ENCODE measurements at places on chromosomes 6 and 20.

- no peaks in the 10 kb centered on the region for H3K27me3 ChIP-seq
- DNase-seq = no peak
- H3K27ac ChIP-seq = no peak overlapping the region
- no peak overlapping the region for H3K4me3 ChIP-seq
- no peaks in the 10 kb centered on the region for H3K4me1 ChIP-seq
- H3K36me3 ChIP-seq = no peaks in the 10 kb centered on the region
Observed at GRCh38 chr6:72689107-72689954, 67.5 kb downstream of the KCNQ5 start.

DNA sequence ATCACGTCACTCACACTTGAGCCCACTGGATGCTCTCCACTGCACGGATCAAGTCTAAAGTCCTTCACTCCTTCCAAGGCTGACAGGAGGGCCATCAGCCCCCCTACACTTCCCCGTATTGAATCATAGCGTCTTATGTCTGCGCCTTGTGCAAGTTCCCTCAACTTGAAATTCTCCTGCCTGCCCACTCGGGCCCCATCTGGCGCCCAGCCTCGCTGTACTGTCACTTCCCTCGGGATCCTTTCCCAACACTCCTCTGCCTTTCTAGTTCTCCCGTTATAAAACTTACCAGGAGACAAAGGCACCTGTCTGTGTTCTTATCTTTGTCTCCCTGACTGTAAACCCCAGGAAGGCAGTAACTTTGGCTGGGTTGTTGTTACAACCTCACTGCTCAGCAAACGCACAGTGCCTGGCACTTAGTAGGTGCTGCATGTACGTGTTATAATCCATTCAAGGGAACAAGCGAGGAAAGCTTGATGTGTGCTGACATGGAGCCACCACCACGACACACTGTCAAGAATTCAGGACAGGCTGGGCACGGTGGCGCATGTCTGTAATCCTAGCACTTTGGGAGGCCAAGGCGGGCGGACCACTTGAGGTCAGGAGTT is 33.8 kb upstream of the ZFAND3 start:
- H3K27me3 ChIP-seq = peaks cover 11% of the 10 kb centered on the region
- H3K27ac ChIP-seq = no peak overlapping the region
- peaks cover 13% of the 10 kb centered on the region for H3K4me1 ChIP-seq
- no peak for DNase-seq
- H3K4me3 ChIP-seq = no peak overlapping the region

GRCh38 chr6:117711369-117711768 is 36.1 kb downstream of the NUS1 start:
- peaks cover 2% of the 10 kb centered on the region for H3K36me3 ChIP-seq
- no peaks in the 10 kb centered on the region for H3K27me3 ChIP-seq
- no peak overlapping the region for H3K4me3 ChIP-seq
- H3K4me1 ChIP-seq = no peaks in the 10 kb centered on the region

DNA sequence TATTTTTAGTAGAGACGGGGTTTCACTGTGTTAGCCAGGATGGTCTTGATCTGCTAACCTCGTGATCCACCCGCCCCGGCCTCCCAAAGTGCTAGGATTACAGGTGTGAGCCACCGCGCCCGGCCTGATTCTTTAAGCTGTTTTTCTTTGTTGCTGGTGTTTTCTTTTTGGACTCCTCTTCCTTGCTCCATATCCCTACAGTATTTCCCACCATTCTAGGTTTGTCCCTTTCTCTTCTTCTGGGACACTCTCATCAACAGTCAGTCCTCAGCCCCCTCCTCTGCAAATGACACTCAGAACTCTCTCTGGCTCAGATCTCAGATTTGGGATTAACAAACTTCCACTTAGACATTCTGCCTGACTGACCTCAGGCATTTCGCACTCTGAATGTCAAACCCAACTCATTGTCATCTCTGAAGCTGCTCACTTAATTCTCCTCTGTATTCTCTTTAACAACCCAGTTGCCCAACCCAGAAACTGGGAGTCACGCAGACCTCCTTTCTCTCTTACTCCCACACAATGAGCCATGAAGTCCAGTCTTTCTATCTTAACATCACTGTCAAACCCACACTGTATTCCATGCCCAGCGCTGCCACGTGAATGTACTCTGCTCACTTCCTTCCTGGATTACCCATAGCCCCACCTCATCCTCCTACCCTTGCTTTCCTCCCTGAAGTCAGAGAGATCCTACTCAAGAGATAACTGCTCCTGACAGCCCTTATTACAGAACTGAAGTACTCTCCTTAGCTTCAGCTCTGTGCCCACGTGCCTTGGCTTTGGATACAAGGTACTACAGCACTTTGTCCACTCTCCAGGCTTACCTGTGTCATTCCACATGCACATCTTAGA is 2.6 kb downstream of the MPIG6B start:
- peak overlapping the region; percentile 88 for H3K27ac ChIP-seq
- no peaks in the 10 kb centered on the region for H3K27me3 ChIP-seq

DNA sequence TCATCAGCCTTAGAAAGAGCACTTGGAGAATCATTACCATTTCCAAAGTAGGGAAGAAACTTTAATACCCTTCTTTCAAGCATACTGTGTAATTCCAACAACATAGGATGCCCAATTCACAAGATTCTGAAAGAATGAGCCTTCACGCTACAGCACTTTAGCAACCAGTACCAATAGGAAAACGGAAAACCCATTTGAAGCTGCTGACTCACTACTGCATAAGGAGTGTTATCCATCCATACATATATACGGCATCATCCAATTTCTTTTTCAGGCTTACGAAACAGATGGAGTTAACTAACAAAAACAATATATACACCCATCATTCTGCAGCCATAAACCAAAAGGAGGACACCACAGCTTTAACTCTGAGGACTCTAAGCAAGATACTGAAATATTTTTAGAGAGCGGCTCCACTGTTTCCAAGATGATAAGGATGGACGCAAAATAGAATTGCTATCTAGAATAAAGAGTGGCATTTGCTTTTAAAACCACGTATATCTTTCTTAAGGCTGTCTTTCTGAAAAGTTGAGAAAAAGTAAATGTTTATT is 24.9 kb downstream of the FYN start:
- no peak overlapping the region for H3K4me3 ChIP-seq
- H3K36me3 ChIP-seq = no peaks in the 10 kb centered on the region
- H3K4me1 ChIP-seq = peaks cover 39% of the 10 kb centered on the region
- no peak for DNase-seq
- no peaks in the 10 kb centered on the region for H3K27me3 ChIP-seq
